Cortex of kidney (tissue), 1 donor: ENCODE measurements at places on chromosomes 1 and 21.

GRCh38 chr1:98025858-98026257, 105.0 kb upstream of the DPYD start:
- no peak for DNase-seq

DNA sequence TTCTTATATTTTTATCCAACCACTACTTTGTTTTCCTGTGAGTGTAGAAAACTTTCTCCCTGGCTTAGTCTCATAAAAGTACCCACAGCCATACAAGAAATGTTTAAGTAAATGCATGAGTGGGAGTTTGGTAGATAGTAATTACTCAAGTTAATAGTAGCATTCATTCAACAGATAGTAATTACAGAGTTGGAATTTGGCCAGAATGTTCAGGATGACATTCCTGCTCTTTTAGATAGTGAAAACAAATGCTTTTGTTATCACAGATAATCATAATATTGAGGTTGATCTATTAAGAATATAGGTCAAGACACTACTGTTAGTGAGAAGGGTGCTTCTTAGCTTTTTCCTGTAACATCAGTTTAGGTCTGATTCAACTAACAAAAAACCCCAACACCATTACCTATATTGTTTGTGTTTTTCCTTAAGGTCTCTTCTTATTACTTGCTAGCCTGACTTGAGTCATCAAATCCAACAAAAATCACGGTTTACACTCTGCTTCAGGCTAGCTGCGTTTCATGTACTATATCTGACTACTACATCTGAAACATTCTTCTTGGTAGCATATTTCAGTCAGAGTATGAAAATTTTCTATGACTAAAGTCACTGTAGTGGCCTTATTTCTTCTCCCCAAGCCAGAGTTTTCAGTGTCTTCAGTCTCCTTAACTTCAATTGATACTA, 163.7 kb downstream of the HS2ST1 start:
- DNase-seq: no peak

DNA sequence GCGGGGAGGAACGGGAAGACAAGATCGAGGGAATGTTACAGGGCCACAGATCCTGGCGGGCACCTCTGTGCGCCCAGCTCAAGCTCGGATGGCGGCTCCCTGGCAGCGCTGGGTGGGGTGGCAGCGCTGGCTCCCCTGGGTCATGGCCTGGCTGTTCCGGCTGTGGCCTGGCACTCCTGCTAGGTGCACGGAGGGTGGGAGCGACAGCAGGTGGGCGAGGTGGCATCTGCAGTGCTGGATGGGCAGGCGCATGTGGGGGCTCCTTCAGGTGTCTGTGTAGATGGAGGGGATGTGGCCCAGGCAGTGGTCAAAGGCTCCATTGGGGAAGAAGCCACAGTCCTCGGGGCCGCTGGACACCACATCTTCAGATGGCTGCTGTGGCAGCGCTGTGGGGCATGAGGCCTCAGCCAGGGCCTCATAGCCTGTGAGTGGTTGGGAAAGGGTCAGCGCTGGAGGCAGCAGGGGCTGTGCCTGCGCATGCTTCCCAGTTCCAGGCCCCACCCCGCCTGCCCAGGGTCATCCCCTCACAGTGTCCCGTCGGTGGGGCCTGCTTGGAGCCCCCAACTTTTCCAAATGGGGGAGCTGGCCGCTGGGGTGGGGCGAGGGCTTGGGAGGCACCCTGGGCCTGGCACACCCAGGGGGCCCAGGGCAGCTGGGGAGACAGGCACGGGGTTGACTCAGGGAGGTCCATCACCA, 47.3 kb downstream of the DMRTB1 start:
- DNase-seq: no peak

- DNase-seq: no peak
Observed at GRCh38 chr1:230000493-230001184, 66.4 kb upstream of the GALNT2 start.

GRCh38 chr1:158355773-158356285, 2.1 kb downstream of the CD1E start:
- no peak for DNase-seq

- DNase-seq: no peak
Observed at GRCh38 chr1:235019471-235019870, 109.2 kb downstream of the TOMM20 start.

GRCh38 chr1:66243548-66244130, 290.3 kb upstream of the SGIP1 start:
- no peak for DNase-seq

GRCh38 chr1:147664206-147664605, 6.1 kb downstream of the ACP6 start:
- no peak for DNase-seq
